ENCODE measurements at places on chromosomes 1 and 21.
A peak's percentile ranks its signal among the peaks of the same experiment; 100 is the strongest.

DNA sequence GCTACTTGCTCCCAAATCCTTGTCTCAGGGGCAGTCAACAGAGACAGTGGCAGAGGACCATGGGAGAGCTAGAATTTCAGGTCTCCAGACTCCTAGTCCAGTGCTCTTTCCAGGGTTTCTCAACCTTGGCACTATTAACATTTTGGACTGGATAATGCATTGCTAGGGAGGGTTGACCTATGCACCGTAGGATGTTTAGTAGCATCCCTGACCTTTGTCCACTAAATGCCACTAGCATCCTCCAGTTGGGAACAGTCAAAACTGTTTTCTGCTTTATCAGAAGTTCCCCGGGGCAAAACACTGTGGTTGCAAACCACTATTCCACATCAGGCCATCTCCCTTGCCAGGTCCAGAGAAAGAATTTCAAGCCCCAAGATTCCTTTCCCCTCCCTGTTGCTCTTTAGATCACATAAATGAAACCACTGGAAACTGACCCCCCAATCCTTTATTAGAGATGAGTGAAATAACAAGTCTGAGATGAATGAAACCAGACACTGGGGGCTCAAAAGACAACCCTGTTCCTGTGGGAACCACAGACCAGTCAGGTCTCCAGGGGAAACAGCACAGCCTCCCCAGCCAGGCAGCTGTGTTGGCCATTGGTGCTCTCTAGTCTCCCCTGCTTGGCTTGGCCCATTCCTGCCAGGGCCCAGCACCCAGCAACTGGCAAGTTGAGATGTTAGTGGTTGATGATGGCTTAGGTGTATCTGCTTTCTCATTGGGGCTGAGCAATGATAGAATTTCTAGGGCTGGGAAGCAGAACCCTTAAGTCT, 3.8 kb upstream of the TCEA3 start:
- H3K36me3 ChIP-seq = no peaks in the 10 kb centered on the region
- H3K27ac ChIP-seq = no peak overlapping the region
- peaks cover 6% of the 10 kb centered on the region for H3K4me1 ChIP-seq
- peaks cover 49% of the 10 kb centered on the region for H3K27me3 ChIP-seq
- no peak overlapping the region for H3K4me3 ChIP-seq

- peaks cover 54% of the 10 kb centered on the region for H3K36me3 ChIP-seq
- H3K4me3 ChIP-seq = no peak overlapping the region
- no peaks in the 10 kb centered on the region for H3K27me3 ChIP-seq
- H3K27ac ChIP-seq = no peak overlapping the region
Observed at GRCh38 chr1:203636291-203636690, 9.7 kb downstream of the ATP2B4 start.

DNA sequence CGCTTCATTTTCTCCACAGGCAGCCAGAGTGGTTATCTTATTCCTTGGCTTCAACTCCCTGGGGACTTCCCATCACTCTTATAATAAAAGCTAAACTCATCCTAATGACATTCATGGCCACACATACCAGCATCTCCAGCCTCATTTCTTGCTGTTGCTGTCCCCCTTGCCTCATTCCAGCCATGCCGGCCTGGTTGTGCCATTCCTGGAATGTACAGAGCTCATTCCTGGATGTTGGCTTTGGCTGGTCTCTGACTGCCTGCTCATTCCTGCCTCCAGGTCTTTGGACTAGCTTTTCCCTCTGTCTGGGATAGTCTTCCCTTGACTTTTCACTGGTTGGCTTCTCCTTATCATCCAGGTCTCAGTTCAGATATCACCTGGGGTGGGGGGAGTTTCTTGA, 2.4 kb upstream of the PEF1 start:
- no peak overlapping the region for H3K27ac ChIP-seq
- peak overlapping the region; percentile 9 for H3K4me3 ChIP-seq
- no peak for DNase-seq
- H3K27me3 ChIP-seq = no peaks in the 10 kb centered on the region

- H3K4me1 ChIP-seq = no peaks in the 10 kb centered on the region
- H3K36me3 ChIP-seq = no peaks in the 10 kb centered on the region
- H3K27ac ChIP-seq = no peak overlapping the region
- H3K27me3 ChIP-seq = no peaks in the 10 kb centered on the region
- DNase-seq = no peak
Observed at GRCh38 chr1:66809736-66810326, 8.8 kb upstream of the INSL5 start.

GRCh38 chr1:58895559-58896145, 111.8 kb upstream of the JUN start:
- H3K27ac ChIP-seq = no peak overlapping the region
- H3K4me1 ChIP-seq = peaks cover 15% of the 10 kb centered on the region
- no peaks in the 10 kb centered on the region for H3K27me3 ChIP-seq

DNA sequence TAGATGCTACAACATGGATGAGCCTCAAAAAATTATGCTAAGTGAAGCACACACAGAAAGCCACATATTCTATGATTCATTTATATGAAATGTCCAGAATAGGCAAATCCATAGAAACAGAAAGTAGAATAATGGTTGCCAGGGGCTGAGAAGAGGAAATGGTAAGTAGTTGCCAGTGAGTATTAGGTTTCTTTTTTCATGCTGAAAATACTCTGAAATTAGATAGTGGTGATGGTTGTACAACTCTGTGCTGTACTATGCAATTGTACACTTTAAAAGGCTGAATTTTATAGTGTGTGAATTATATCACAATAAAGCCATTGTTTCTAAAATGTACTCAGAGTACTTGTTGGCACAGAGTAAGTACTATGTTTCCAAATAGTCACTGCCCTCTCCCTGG, 15.5 kb upstream of the GFI1 start:
- H3K27ac ChIP-seq = no peak overlapping the region
- DNase-seq = no peak
- H3K4me1 ChIP-seq = peaks cover 45% of the 10 kb centered on the region
- no peaks in the 10 kb centered on the region for H3K27me3 ChIP-seq
- no peak overlapping the region for H3K4me3 ChIP-seq

GRCh38 chr1:30907481-30908315, 860 bp downstream of the SDC3 start:
- H3K27me3 ChIP-seq = peaks cover 63% of the 10 kb centered on the region
- no peak for DNase-seq
- peak overlapping the region; percentile 29 for H3K4me3 ChIP-seq
- peaks cover 10% of the 10 kb centered on the region for H3K4me1 ChIP-seq

DNA sequence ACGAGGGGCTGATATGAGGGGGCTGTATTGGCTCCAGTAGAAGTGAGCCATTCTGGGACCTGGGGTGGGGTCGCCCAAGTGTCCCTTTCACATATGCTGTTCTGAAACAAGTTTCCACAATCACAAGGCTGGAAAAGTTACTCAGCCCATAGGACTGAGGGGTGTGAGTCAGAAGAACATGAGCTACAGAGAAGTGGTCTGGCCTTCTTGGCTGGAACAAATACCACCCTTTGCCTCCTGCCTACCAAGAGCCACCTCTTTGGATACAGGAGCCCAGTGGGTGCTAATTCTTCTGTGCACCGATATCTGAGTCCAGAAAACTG, 42.4 kb downstream of the MEF2D start:
- H3K4me1 ChIP-seq = peaks cover 23% of the 10 kb centered on the region
- no peak overlapping the region for H3K4me3 ChIP-seq
- H3K27ac ChIP-seq = no peak overlapping the region

GRCh38 chr1:169122976-169123375, 16.5 kb downstream of the ATP1B1 start:
- H3K4me1 ChIP-seq = no peaks in the 10 kb centered on the region
- H3K4me3 ChIP-seq = no peak overlapping the region
- no peaks in the 10 kb centered on the region for H3K27me3 ChIP-seq
- H3K36me3 ChIP-seq = peaks cover 4% of the 10 kb centered on the region
- no peak for DNase-seq

DNA sequence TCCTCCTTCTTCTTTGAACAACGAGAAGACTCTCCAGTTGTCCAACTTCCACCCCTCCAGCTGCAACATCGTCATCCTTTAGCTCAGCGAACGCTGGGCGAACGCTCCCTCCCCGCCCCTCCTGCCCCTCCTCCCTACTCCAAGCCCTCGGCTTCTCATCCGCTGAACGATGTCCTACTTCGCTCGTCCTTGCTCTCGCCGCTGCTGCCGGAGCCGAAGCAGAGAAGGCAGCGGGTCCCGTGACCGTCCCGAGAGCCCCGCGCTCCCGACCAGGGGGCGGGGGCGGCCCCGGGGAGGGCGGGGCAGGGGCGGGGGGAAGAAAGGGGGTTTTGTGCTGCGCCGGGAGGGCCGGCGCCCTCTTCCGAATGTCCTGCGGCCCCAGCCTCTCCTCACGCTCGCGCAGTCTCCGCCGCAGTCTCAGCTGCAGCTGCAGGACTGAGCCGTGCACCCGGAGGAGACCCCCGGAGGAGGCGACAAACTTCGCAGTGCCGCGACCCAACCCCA, at the start of gene BCAN:
TSS of gene BCAN (plus strand) at position 357 of the 504 bp plus-strand sequence. CDS start 3,938 bp downstream, outside the sequence.
- peaks cover 90% of the 10 kb centered on the region for H3K27me3 ChIP-seq
- H3K36me3 ChIP-seq = no peaks in the 10 kb centered on the region
- peaks cover 41% of the 10 kb centered on the region for H3K4me1 ChIP-seq

- H3K4me3 ChIP-seq = peak overlapping the region; percentile 90
- H3K36me3 ChIP-seq = peaks cover 2% of the 10 kb centered on the region
- H3K27me3 ChIP-seq = no peaks in the 10 kb centered on the region
- peaks cover 26% of the 10 kb centered on the region for H3K4me1 ChIP-seq
- H3K27ac ChIP-seq = peak overlapping the region; percentile 98
- no peak for DNase-seq
Observed at GRCh38 chr1:151069103-151069486, 1.5 kb upstream of the GABPB2 start.

GRCh38 chr1:28877132-28877781, 37.1 kb upstream of the EPB41 start:
- no peak overlapping the region for H3K4me3 ChIP-seq
- peaks cover 11% of the 10 kb centered on the region for H3K4me1 ChIP-seq
- DNase-seq = peak; percentile 82
- no peaks in the 10 kb centered on the region for H3K36me3 ChIP-seq
- peaks cover 8% of the 10 kb centered on the region for H3K27me3 ChIP-seq
- no peak overlapping the region for H3K27ac ChIP-seq

GRCh38 chr1:10824821-10825540, 28.5 kb upstream of the CASZ1 start:
- H3K27ac ChIP-seq = no peak overlapping the region
- H3K4me1 ChIP-seq = no peaks in the 10 kb centered on the region
- H3K4me3 ChIP-seq = no peak overlapping the region
- DNase-seq = no peak
- H3K27me3 ChIP-seq = peaks cover 23% of the 10 kb centered on the region

DNA sequence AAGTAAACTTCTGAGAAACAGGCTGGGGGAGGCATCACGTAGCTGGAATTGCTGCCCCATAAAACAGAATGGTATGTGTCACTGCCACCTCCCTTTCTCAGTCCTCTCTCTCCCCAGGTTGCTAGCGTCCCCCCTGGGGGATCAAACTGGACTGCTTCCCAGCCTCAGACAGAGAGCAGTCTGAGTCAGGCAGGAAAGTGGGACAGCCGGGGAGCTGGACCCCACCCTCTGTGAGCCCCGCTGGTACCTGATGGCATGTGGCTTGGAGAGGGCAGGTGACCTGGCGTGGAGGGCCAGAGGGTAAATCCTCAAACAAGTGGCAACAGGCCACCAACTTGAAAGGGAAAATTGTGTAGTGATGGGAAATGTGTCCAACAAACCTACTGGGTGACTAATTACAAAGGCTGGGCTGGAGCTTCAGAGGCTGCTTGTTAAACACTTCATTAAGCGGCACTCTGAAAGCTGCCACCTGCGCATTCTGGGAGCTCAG, 1.0 kb upstream of the SFN start:
- H3K4me3 ChIP-seq = no peak overlapping the region
- H3K27me3 ChIP-seq = no peaks in the 10 kb centered on the region
- no peak overlapping the region for H3K27ac ChIP-seq
- H3K4me1 ChIP-seq = peaks cover 29% of the 10 kb centered on the region
- no peaks in the 10 kb centered on the region for H3K36me3 ChIP-seq
- DNase-seq = no peak

DNA sequence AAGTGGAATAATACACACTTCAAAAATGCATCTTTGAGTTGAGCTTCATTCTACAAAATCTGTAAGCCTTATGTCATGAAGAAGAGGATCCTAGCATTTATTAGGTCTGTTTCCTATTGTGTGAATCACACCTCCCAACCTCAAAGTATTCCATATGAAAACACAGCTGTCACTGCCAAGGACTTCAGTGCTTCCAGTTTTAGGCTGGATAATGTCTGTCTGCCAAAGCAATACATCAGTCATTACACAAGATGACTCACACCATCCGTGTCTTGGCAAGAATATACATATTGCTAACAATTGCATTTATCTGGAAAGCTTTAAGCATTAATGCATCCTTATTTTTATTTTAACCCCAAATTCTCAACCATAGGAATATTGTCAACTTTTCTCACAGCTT, 125.7 kb upstream of the TMPRSS15 start:
- no peak overlapping the region for H3K4me3 ChIP-seq
- H3K36me3 ChIP-seq = no peaks in the 10 kb centered on the region
- H3K27ac ChIP-seq = no peak overlapping the region
- H3K27me3 ChIP-seq = no peaks in the 10 kb centered on the region
- no peak for DNase-seq
- no peaks in the 10 kb centered on the region for H3K4me1 ChIP-seq

DNA sequence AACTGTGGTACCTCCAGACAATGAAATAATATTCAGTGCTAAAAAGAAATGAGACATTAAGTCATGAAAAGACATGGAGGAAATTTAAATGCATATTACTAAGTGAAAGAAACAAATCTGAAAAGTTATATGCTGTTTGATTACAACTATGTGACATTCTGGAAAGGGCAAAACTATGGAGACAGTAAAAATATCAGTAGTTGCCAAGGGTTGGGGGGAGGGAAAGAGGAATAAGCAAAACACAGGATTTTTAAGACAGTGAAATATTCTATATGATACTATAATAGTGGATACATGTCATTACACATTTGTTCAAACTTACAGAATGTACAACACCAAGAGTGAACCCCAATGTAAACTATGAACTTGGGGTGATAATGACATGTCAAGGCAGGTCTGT, 38.2 kb upstream of the PKN2 start:
- no peak overlapping the region for H3K4me3 ChIP-seq
- H3K27me3 ChIP-seq = peaks cover 22% of the 10 kb centered on the region
- DNase-seq = no peak
- H3K36me3 ChIP-seq = no peaks in the 10 kb centered on the region

DNA sequence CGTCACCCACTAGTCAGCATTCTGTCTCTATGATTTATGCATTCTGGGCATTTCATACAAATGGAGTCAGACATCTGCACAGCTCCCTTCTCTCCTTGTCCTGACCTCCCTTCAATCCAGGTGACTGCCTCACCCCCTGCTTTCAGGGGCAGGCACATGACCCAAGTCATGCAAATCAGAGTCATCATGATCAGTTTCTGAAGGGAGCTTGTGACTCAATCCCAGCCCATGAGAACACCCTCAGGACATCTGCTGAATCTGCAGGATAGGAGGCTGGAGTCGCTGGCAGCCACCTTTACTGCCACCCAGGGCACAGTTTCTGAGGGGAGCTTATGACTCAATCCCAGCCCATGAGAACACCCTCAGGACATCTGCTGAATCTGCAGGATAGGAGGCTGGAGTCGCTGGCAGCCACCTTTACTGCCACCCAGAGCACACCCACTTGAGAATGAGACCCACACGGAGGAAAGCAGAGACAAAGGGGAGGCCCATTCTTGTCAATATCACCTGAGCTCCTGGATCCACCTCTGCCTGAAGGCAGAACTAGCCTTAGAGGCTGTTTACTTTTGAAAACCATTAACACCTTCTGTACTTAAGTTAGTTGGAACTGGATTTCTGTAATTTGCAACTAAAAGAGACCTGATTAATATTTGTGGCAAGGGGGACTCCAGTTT, 62.3 kb upstream of the SLC25A33 start:
- no peak for DNase-seq
- H3K27me3 ChIP-seq = peaks cover 11% of the 10 kb centered on the region
- no peak overlapping the region for H3K27ac ChIP-seq
- no peaks in the 10 kb centered on the region for H3K36me3 ChIP-seq
- no peaks in the 10 kb centered on the region for H3K4me1 ChIP-seq

GRCh38 chr1:171841931-171842761, 848 bp downstream of the DNM3 start:
- peaks cover 26% of the 10 kb centered on the region for H3K27me3 ChIP-seq
- no peak for DNase-seq
- H3K27ac ChIP-seq = no peak overlapping the region

All from activated CD8-positive, alpha-beta memory T cell treated with anti-CD3 and anti-CD28 coated beads, Interleukin-2, amount 10 ng/mL, durations not matched to agents 7 days and 5 days (primary cell).